Iris pigment epithelial cell (primary cell): ENCODE measurements at places on chromosomes 5 and 9.

DNA sequence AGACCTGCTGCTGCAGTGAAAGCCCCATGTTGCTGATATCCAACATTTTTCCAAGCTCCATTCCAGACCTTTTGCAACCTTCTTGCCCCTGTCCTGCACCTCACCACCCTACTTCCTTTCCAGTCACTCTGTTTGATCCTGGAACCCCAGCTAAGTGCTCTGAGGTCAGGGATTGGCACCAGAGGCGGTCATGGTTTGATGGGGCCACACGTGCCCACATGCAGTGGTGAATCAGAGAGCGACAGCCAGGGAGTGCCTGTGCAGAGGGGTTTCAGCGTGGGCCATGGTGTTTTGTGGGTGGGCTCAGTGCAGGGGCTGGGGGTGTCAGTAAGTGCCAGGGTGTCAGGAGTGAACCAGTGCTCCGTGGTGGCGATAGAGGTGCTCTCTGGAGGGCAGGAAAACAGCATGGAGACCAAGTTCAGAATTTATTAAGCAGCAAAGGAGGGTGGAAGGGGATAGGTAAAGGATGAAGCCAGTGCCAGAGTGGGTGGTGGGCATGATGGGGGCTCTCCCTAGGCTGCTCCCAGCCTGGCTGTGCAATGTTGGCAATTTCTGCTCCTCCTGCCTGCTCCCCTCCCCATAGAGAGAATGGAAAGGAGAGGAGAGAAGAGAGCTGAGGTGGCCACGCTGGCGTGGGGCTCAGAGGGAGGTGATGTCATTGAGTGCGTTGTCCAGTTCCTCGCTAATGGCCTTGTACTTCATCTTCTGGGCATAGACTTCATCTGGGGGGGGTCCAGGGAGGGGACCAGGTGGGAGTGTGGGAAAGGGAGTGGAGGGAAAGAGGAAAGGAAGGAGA is 7.0 kb downstream of the TPM2 start:
- no peak for DNase-seq

GRCh38 chr5:178368716-178369300 is 136.2 kb upstream of the PHYKPL start:
- no peak for DNase-seq

- DNase-seq, result peak; percentile 57
These were observed 108.2 kb downstream of the UBE2R2 start for GRCh38 chr9:33924978-33925797.

GRCh38 chr9:135216791-135217441 is 129.4 kb downstream of the OLFM1 start:
- no peak for DNase-seq

- DNase-seq, result no peak
These were observed 19.9 kb downstream of the TNFSF8 start for GRCh38 chr9:114910541-114910940.

DNA sequence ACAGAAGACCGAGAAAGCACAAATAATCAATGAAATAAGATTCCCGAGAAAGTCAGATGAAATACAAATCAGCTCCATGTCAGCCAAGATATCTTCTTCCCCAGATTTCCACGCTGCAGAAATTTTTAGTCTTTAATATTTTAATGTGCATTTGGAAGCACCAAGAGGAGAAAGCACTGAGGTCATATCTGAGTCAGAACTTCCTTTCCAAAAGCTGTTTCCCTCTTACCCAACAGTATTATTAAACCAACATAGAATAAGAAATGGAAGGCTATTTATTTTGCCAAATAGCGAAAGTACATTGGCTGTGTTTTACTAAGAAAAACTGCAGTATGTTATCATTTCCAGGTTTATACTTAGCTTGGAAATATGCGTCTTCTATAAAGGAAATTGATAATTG is 772.1 kb upstream of the CDH9 start:
- DNase-seq, result peak; percentile 75

GRCh38 chr5:60026161-60026560 is 132.6 kb upstream of the PDE4D start:
- DNase-seq, result peak; percentile 88

- DNase-seq, result peak; percentile 38
These were observed 111.2 kb downstream of the SMARCA2 start for GRCh38 chr9:2126331-2126803.

DNA sequence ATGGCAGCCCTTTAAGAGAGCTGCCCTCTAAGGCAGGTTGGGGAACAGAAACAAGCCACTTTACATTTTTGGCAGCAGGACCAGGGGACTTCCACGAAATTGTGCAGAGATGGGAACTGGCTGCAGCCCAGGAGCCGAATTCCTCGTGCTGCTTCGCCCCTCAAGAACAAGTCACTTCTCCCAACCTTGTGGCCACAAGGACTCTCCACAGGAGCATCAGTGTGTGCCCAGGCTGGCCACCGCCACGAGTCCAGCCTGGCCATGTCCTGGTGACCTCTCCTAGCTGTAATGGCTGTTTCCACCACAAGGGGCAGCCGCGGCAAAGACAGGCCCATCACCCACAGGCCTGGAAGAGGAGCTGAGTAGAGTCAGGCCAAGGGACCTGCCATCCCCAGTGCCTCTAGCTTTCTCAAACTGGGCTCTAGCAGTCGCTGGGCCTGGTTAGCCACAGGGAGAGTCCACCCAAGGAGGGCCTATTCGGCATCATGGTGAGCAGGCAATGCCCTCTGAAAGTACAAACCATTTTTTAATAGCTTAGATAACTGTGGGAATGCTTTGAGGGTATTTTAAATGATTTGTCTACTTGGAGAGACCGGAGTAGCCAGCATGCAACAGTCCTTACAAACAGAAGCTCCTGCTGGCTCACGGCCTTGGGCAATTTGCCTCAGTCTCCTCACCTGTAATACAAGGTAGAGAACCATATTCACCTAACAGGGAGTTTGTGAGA is 129.0 kb downstream of the COL23A1 start:
- peak; percentile 42 for DNase-seq

- no peak for DNase-seq
These were observed 18.7 kb downstream of the ANXA1 start for GRCh38 chr9:73170185-73170957.

- DNase-seq, result no peak
These were observed 7.1 kb downstream of the STK10 start for GRCh38 chr5:172180936-172181335.

GRCh38 chr5:172417983-172418630 is 36.2 kb downstream of the SH3PXD2B start:
- peak; percentile 99 for DNase-seq

DNA sequence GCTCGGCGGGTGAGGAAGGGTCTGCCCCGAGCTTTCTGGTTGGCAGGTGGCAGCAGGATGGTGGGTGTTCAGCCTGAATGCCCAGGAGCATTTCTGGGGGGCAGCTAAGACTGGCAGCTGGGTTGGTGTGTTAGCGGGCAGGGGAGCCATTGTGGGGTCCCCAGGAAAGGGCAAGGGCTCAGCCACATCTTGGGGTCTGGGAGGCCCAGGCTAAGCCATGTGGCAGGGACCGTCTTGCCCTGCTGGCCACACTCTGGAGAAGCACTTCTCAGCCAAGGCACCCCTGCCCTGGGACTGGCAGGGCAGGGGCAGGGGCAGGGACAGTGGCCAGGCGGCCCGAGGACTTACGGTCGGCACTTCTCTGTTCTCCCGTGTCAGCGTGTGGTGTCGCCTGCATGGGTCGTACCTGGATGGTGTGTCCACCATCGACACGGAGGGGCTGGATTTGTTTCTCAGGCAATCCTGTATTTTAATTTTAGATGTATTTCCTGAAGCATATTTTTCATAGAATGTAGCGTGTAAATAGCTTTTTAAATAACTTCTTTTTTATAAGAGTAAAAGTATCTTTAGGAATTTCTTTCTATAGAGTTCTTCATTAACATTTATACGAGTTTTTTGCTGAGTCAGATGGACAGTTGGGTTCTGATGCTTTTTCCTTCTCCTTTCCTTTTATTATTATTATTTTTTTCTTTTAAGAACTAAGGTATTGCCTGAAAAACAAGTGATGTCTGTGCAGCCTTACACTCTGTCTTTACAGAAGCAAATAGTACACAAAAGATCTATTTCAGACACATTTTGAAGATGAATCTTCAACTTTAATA is 102.0 kb downstream of the PHF2 start:
- DNase-seq, result no peak

DNA sequence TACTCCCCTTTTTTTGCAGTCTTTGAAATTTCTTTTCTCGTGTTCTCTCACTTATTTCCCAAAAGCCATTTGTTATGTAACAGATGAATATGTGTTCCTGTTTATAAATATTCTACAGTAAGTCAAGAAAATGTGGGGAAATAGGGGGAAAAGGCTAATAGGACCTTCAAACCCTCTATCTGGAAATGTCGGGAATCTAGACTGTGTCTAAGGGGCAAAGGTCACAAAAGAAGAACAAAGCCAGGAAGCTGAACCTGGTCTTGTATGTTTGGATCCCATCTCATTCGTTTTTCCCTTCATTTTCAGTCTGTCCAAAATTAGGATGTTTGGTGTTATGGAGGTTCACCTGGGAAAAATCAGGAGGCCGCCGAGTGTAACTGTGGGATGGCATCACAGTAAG is 490.3 kb downstream of the NR2F1-AS1 start:
- DNase-seq, result no peak

DNA sequence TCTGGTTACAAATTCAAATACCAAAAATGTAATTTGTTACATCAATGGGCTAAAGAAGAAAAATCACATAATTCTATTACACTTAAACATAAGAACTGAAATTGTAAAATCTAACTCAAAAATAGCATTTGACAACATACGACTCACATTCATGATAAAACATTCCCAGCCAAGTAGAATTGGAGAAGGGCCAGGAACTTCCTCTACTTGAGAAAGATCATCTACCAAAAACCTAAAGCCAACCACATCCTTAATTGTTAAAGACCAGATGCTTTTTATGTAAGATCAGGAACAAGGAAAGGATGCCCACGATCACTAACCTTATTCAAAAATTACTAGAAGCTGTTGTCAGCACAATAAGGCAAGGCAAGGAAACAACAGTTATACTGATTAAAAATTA is 1819.8 kb upstream of the C9orf72 start:
- DNase-seq, result no peak

- no peak for DNase-seq
These were observed 27.5 kb downstream of the ADAM19 start for GRCh38 chr5:157547941-157548512.

DNA sequence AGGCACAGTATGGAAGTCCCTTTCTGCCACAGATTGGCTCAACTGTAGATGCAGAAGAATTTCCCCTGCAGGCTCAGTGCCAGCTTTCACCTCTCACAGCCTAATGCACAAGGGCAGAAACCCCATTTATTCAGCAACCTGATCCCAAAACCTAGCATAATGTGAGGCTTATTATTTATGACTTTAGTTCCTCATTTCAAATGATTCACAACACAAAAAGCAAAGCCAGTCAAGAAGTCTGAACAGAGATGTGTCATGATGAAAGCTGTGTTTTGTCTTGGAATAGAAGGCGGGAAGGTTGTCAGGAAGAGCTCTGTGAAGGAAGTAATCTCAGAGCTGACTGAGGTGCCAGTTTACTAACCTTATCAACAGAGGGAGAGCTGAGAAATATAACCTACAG is 369.7 kb downstream of the LRRC70 start:
- no peak for DNase-seq

DNA sequence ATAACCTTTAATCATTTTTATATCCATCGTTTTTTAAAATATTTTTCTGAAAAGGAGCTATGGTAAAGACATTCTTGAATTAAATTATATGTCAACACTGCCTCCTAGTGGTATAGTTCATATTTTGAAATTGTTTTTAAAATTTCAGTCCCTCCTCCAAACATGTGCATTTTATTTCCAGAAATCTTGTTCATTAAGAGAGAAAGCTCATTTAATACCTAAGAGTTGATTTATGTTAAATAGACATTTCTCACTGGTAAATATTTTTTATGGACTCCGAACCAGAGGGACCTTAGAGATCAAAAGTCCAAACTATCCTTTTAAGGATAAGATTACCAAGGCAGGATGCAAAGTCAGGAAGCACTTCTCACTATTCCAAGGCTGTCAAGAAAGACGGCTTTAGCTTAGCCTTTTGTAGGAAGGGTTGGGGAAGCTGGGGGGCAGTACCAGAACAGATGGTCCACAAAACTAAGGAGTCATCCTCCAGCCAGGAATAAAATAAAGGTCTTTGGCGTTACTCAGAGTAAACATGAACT is 21.6 kb downstream of the BHMT start:
- peak; percentile 47 for DNase-seq
